CD8-positive, alpha-beta T cell (primary cell): ENCODE measurements at places on chromosomes 12 and 14.

- peak; percentile 59 for DNase-seq
Measured at GRCh38 chr14:90903101-90903500, 86.9 kb upstream of the TTC7B start.

GRCh38 chr12:992647-993046 is 1.6 kb downstream of the ERC1 start:
- no peak for DNase-seq

DNA sequence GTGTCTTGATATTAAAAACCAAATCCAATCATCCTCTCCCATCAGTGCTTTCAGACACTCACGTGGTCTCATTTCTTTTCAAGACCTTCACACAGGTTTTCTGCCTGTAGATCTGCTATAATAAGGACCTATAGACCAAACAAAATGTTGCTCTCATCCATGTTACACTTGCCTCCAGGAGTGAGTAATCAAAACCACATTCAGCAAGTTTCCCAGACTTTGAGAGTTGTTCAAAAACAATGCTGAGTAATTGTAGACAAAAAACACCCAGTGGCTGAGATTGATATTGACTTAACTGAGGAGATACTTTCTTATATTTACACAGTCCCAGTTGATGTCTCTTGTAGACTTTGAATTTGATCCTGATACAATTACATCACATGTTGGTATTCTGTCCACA is 383.1 kb downstream of the TMEM132D start:
- DNase-seq = no peak

DNA sequence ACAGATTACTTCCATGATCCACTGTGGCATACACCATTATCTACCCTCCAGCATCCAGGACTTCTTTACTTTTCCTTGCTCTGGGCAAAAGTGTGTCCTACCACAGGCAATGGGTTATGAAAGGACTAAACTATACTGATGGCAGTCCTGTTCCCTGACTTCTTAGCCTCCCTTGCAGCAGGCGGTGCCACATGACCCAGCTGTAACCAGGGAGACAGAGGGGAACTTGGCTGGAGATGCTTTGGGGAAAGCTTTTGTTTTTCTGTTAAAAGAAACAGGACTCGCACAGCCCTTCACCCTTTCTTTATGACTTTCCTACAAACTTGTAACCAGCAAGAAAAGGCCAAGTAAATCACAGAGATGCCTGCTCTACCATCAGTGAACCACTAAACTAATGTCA is 394.4 kb downstream of the PCNX1 start:
- no peak for DNase-seq

- DNase-seq = no peak
Measured at GRCh38 chr14:54256156-54256555, 140.7 kb upstream of the CDKN3 start.

DNA sequence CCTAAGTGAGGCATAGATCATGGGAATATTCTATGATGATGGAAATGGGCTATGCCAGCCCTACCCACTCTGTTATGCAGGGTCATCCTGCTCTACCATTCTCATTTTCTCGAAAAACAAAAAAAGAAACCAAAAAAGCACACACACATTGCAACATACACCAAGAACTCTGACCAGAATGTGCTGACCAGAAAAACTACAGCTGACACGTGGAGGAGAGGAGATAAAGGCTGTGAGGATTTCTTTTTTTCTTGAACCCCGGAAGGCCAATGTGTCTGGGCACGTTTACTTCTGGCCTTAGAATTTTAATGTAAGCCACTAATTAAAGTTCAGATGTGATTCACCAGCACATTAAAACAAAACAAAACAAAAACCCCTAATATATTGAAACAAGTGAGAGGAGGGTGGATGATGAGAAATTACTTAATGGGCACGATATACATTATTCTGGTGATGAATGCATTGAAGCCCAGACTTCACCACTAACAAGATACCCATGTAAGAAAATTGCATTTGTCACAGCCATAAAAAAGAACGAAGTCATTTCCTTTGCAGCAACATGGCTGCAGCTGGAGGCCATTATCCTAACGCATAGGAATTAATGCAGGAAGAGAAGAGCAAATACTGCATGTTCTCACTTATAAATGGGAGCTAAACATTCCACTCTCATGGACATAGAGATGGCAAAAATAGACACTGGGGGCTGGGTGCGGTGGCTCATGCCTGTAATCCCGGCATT is 66.3 kb upstream of the PLEKHG3 start:
- no peak for DNase-seq

DNA sequence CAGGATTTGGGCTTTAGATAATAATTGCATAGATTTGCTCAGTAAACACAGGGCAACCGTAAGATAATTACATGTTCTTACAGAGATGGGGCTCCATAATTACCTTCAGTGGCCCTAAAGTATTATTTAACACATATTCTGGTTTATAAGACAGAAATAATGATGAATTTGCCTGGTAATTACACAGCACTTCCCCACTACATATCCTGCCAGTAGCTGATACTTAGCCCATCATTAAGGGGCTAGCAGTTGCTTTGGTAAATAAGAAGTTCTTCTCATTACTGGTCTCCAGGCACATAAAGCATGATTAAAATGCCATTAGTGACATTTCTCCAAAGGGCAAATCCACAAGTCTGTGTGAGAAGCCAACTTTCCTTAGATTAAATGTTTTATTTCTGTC is 158.7 kb downstream of the NUAK1 start:
- no peak for DNase-seq

- DNase-seq = no peak
Measured at GRCh38 chr12:59155448-59155847, 235.1 kb upstream of the LRIG3 start.

DNA sequence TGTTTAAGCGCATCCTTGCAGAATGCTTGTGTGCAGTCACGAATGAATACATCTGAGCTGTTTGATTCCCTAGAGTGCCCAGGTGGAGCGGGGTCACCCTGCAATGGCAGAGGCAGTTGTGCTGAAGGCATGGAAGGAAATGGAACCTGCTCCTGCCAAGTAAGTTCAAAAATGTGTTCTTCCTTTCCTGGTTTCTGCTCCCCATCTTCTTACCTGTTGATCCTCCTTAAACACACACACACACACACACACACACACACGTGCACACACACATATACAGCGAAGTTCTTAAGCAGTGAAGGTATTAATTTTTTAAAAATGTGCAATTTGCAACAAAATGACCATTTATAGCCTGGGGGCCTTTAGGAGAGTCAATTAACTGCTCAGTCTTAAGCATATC is 33.3 kb downstream of the STAB2 start:
- DNase-seq = no peak

- DNase-seq = no peak
Measured at GRCh38 chr12:54206791-54207190, 18.0 kb upstream of the SMUG1 start.

GRCh38 chr12:80807640-80808288 is 91.1 kb downstream of the MYF5 start:
- no peak for DNase-seq

DNA sequence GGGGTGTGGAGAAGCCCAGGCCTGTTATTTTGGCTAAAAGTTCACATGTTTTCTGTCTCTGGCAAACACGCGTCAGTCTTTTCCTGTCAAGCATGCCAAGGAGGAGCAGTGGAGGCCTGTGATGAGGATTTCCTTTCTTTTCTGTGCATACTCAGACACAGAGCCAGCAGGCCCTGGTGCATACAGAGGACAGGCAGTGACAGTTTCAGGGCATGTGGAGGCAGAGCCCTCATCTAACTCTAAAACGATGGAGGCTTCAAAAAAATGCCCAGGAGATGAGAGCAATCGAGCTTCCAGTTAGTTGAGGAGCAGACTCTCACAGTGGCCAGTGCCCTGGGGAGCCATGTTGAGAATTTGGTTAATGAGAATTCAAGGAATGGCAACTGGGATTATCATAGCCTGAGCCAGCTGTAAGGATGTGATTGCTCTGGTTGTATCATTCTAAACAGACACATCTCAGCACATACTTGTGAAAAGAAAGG is 66.5 kb downstream of the TRAFD1 start:
- no peak for DNase-seq

DNA sequence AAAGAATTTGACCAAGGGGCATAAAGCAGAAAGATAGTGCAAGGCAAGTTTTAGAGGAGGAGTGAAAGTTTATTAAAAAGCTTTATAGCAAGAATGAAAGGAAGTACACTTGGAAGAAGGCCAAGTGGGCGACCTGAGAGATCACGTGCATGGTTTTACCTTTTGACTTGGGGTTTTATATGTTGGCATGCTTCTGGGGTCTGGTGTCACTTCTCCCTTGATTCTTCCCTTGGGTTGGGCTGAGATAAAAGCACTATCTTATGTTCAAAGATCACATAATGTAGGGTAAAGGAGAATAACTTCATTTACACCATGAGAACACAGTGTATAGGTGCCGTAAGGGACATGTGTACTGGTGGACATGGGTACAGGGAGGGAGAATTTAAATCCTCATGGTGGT is 17.7 kb upstream of the TMEM30B start:
- DNase-seq = peak; percentile 16
